CD4-positive, alpha-beta T cell treated with Interleukin-15 for 4 hours (primary cell): ENCODE measurements at places on chromosomes 3 and 15.

GRCh38 chr3:197749315-197749600, 425 bp upstream of the FYTTD1 start:
- DNase-seq = no peak

DNA sequence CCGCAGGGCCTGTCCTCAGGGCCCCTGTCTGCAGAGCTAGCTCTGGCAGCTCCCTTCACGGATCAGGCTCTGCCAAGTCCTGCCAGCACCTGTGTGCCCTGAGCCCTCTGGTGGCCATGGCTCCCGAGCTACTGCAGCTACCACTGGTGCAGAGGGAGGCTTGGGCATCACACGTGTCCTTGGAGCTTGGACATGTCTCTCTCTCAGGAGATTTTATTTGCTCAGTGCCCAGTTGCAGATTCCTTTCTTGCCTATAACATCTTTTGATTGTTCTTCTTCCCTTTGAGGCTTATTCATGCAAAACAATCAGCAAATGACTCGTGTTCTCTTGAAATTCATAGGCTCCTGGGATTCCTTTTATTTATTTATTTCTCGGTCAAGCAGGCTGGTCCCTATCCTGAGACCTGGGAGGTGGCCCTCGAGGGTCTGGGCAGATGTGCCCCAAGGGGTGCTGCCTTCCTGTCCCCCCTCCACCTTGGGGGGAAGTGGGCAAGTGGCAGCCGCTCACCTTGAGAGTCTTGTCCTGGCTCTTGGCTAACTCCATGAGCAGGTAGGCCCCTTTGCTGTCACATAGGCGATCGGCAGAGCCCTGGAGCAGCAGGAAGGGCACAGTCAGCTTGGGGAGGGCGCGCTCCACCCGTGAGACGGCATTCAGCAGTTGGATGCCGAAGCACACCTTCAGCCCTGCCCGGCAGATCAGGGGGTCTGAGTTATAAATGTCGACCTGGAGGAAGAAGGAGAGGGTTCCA, 21.9 kb downstream of the ABTB1 start:
- peak; percentile 44 for DNase-seq

DNA sequence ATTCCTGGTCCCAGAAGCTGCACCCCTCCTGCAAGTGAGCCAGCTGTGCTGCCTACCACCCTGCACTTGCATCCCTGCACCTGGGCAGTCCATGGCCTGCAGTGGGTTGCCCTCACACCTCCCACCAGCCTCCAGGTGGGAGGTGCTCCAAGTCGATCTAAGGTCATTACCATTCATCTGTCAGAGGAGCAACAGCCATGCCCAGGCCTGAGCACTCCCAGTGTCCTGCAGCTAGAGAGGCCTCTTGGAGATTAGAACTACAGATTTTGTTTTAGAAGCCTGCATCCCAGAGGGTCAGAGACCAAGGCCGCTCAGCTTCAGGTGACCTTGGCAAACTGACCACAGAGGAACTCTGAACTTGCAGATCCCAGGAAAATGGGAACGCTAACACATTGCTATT, 9.0 kb upstream of the ZXDC start:
- no peak for DNase-seq

DNA sequence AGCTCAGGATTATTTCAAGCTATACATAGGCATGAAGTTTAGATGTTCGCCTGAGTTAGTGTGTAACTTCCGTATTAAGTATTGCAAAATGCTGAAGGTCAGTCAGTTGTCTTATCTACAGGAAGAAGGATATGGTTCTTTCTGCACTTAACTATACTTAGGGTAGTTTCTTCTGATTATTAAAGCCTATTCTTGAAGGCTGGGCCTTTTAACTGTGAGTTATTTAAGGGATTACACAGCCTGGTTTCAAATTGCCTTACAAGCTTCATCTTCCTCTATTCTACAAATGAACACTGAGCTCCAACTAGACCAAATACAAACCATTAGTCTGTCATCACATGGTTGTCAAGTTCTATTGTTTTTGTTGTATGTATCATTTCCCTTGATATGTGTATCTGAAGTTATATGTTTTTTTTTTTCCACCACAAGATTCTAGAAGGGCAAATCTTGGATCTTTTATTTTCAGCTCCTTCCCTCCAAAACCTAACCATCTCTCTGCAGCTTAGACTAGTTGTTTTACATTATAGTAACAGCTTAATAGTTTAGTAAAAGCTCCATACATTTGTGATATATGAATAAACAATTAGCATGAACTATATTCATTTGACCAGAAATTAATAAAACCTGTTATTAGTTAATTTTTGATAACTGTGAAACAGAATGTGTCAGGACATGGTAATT, 272.9 kb upstream of the KCNMB2 start:
- DNase-seq = no peak

- DNase-seq = no peak
Measured at GRCh38 chr3:148852271-148852992, 12.7 kb upstream of the CPA3 start.

DNA sequence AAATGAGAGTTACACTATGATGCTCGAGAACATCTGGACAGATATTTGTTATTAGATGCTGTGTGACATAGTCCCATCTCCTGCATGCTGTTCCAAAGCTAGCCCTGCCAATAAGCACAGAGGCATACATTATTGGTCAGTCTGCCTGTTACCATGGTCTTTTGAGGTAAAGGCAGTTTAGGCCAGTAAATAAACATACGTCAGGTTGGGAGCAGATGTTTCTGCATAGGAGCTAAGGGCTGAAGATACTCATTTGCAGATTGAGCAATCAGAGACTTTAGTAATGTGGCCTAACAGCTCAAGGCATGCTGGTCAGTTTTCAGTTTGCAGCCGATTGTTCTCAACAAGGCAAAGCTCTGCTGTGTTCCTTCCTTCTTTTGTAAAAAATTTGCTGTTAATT, 192.9 kb downstream of the ADAMTSL3 start:
- no peak for DNase-seq

DNA sequence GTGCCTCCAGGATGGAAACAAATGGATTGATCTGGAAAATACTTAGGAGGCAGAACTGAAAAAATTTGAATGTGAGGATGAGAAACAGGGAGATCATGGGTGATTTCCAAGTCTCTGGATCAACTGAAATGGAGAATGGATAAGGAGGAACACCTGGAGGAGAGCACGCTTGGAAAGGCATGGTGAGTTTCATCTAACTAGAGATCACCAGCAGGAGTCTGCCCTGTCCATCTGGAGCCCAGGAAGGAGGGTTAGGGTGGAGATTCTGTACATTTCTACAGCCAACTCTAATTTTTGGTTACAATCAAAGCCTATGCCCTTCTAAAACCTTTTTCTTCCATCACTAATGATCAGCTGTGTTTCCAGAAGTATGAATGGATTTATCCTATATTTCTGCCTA, 995.9 kb upstream of the CFAP20DC start:
- DNase-seq = no peak

DNA sequence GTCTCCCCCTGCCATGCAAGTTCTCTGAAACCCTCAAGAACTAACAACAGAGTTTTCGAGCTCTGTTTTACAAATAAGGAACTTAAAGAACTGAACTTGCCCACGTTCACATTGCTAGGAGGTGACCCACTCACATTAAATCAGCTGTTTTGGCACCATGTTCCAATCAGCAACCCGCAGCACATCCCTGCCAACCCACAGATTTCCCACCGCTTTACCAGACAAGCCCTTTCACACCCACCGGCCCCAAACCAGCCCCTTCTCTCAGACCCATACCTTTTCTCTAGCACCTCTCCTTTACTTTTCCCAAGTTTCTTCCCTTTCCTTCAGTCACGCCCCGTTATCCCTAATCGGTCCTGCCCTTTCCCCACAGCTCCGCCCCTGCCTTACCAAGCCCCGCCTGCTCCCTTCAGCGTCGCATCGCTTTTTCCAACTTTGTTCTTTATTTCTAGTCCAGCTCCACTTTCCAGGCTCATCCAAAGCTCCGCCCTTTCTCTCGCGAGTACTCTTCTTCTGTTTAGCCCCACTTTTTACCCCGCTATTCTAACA, 804 bp upstream of the BRPF1 start:
- DNase-seq = no peak

- no peak for DNase-seq
Measured at GRCh38 chr15:92885224-92886041, 14.7 kb upstream of the CHD2 start.

DNA sequence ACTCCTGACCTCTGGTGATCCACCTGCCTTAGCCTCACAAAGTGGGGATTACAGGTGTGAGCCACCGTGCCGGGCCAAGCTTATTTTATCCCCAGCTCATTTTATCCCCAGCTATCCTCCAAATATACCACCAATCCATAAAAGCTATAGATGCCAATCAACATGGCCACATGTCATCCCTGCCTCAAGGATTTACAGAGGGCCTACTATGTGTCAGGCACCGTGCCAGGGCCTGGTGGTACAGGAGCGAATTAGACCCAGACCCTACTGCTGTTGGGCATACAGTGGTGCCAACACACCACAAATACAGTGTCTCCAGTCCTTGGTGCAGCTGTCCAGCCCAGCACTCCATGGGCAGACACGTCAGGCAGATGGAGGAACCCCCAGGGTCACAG, 73.4 kb downstream of the SCN5A start:
- DNase-seq = no peak

DNA sequence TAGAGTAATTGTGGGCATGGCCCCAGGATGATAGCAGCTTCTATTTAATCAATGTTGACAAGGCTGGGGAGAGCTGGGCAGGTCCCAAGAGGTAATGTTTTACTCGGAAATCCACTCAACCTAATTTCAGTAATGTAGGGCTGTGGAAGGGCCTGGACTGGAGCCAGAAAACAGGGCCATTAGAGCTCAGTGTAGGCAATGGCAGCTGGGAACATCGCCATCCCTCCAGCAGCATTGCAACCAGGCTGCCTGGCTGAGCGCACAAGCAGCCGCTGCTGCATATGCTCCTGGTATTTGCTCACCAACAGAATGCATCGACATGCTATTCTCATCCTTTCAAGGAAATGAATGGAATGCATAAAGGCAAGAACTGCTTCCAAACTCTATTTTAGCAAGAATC, 90.0 kb downstream of the GAP43 start:
- DNase-seq = no peak

- no peak for DNase-seq
Measured at GRCh38 chr3:172914854-172915253, 164.3 kb downstream of the ECT2 start.

DNA sequence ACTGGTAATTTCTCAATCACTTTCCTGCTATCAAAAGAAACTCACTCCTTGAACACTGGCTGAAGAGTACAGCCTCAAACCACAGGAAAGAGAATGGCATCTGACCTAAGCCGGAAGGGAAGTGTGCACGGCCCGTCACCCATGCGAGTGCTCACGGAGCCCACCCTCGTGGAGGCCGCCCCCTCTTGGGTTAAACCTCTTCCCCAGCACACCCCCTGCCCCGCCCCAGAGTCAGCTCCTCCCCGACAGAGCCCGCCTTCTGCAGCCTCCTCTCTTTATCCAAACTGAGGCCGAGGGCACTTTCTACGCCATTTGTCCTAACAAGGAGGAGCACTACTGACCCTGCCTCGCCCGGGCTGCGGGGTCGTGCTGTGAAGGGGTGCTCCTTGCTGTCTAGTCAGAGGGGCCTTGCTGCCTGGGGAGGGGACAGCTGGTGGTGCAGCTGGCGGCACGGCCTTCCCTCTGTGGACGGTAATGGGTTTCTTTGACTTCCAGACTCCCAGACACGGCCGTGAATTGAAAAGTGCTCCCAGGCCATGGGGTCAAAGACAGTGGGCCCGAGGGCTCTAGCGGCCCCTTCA, 137.7 kb downstream of the NSMCE3 start:
- DNase-seq = no peak

DNA sequence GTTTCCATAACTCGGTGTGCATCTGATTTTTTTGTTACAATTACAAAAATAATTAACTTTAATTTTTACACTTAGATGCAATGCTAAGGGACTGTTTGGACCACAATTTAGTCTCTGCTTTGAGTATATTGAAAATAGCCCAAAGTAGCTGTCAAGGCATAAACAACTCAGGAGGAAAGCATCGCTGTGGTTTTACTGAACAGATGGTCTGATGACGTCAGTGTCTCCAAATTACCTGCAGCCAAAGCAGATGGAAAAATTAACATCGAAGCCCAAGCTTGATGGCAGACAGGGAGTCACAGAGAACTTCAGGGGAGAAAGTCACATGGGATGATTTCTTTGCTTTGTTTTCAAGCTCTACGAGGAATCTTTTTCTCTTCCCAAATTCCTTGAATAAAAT, 83.1 kb upstream of the PLCL2 start:
- DNase-seq = no peak

- no peak for DNase-seq
Measured at GRCh38 chr15:91199511-91199910, 99.5 kb downstream of the SV2B start.

GRCh38 chr15:62377736-62378480, 212.8 kb upstream of the C2CD4B start:
- DNase-seq = no peak

- DNase-seq = no peak
Measured at GRCh38 chr3:156230278-156230900, 110.0 kb downstream of the KCNAB1 start.

DNA sequence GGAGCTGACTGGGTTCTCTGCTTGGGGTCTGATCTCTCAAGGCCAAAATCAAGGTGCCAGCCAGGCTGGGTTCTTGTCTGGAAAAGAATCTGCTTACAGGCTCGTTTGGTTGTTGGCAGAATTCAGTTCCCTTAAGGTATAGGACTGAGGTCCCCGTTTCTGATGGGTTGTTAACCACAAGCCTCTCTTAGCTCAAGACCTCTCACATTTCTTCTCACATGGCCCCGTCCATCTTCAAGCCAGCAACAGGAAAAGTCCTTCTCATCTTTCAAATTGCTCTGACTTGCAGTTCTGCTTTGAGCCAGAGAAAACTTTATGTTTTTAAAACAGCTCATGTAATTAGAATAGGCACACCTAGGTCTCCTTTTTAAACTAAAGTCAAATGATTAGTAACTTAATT, 20.4 kb downstream of the UACA start:
- no peak for DNase-seq

DNA sequence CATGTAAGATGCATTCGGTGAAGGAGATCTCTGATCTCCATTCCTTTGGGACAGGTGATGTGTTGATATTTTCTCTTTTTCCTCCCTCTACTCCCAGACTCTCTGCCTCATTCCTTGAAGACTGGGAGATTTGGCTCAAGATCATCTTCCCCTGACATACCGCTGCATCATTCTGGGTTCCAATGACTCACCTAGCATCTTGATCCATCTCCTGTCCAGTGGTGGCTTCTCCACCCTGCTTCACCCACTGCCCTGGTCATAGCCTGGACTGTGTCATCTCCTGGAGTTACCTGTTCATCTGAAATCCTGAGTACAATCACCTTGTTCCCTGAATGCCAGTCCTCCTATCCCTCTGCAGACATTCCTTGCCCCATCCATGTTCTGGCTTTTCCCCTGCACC, 57.4 kb upstream of the TRAK1 start:
- DNase-seq = no peak
